Thoracic aorta (tissue), 2 donors: ENCODE measurements at places on chromosomes 6 and 20. TPM values are rescaled to one million over a fixed set of nuclear protein-coding genes. Genes with fewer than 3 reads are reported as not detected.

DNA sequence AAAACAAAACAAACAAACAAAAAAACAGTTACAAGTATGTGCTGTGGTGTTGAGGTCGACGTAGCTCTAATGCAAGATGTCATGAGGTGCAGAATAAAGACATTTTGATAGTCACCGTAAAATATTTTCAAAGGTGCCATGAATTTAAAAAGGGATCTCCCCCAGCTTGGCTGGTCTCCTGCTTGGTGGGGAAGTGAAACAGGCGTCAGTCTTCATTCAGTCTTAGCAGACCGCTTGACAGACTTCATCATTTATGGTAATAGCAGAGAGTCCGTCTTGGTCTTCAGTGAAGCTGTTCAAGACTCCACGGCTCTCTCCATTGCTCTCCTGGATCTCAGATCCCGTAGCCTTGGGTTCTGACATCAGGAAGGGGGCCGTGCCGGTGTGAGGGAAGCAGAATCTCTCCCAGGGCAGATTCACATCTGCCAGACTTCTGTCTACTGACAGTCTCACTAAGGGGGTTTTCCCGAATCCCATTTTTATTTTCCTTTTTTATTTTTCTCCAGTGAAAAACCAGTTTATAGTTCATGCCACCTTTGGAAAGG, 1.6 kb downstream of the SLC24A3 start:
- no peak for DNase-seq

DNA sequence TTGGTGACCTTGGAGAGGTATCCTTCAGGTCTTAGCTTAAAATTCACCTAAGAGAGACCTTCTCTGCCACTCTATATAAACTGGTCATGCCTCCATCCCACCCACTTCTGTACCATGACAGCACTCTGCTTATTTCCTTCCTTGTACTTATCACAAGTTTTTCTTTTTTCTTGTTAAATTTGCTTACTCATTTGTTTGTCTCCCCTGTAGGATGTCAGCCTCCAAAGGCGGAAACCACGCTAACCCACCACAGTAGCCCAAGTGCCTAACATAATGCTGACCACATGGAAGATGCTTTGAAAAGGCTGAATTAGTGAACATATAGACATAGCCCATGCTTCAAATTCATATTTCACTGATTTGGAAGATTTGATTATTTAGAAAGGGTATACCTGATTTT, 5.4 kb downstream of the BMP6 start:
- DNase-seq = no peak

GRCh38 chr20:41309817-41310216, 7.7 kb downstream of the ZHX3 start:
- no peak for DNase-seq

DNA sequence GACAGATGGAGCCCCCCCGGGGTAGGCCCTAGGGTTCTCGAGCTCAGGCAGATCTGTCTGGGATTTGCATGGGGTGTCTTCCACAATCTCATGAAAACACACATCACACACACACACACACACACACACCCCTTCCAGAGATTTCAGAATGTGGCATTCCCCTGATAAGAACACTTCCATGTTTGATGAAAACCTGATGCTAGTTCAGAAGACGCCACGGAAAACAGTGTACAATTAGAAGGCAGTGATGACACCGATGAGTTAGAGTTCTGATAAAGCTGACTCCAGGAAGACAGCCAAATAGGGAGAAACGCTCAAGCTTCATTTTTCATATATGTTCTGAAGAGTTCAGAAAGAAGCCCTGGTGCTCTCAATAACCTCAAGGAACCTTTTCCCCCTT, 438.7 kb upstream of the JARID2 start:
- DNase-seq = no peak

DNA sequence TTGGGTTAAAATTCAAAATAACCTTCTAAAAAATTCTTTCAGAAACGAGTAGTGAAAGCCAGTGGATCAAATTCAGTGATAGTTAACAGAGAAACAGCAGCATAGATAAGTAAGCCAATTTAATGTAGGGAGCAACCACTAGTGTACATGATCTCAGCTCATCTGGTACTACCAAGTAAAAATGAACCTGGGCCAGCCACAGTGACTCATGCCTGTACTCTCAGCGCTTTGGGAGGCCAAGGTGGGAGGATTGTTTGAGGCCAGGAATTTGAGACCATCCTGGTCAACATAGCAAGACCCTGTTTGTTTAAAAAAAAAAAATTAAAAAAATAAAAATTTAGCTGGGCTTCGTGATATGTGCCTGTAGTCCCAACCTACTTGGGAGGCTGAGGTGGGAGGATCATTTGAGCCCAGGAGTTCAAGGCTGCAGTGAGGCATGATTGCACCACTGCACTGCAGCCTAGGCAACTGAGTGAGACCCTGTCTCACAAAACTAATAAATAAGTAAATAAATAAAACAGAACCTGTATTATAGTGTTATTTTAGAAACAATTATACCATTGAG, 32.4 kb downstream of the CBFA2T2 start:
- DNase-seq = no peak

DNA sequence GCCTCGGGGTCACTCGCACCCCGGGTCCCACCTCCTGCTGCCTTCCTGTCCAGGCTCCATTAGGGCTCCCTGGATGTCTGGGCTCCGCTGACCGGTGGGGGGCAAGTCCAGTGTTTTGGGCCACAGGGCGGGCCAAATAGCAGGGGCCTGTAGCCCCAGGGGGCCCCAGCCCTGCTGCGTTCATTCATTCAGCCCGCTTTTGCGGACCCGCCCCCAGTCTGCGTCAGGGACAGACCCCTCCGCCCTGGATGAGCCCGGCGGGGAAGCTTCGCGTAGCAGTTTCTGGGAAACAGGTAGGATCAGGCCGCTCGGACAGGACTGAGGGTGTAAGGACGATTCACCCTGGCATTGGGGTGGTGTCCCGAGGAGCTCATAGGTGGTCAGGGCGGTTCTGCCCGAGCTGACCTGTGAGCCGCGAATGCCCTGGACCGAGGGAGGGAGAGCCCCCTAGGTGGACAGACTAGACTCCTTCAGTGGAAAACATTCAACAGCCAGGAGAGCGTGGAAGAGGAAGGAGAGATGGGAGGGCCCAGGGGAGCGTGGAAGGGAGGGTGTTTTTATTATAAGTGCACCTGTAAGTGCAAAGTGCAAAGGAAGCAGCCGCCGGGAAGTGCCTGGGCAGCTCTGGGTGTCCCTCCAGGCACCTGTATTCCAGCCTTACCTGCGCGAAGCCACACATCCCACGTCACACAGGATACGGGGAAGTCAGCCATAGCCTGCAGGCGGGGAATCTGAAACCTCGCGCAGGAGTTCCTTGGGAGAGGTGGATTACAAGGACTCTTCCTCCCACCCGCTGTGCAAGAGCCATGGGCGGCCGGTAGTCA, 662 bp downstream of the ENTPD6 start:
- DNase-seq = no peak

GRCh38 chr20:64038224-64038564, 2.2 kb downstream of the C20orf204 start:
- no peak for DNase-seq

DNA sequence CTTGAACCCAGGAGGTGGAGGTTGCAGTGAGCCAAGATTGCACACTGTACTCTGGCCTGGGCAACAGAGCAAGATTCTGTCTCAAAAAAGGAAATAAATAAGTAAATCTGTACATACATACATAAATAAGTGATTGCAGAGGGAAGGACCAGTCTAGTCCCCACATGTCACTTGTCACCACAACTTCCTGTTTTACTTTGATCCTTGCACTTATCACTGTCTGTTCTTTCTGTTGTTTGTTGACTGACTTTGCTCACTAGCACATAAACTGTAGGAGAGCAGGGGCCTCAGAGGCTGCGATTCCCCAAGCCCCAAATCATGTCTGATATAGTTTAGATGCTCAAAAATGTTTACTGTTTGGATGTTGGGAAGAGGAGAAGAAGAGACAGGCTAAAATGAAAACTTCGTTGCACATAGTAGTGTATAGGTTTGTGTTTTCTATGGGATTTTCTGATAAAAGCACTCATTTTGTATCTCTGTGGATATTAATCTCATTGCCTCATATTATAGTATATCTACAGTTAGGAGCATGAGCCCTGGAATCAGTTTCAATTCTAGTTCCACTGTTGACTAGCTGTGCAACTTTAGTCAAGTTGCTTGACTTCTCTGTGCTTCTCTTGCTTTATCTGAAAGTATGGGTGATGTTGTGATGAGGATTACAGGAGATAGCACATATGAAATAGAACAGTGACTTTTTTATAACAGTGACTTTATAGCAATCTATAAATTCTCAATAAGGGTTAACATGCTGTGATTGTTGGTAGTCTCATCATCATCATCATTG, 165.0 kb downstream of the TBC1D7 start:
- DNase-seq = no peak

DNA sequence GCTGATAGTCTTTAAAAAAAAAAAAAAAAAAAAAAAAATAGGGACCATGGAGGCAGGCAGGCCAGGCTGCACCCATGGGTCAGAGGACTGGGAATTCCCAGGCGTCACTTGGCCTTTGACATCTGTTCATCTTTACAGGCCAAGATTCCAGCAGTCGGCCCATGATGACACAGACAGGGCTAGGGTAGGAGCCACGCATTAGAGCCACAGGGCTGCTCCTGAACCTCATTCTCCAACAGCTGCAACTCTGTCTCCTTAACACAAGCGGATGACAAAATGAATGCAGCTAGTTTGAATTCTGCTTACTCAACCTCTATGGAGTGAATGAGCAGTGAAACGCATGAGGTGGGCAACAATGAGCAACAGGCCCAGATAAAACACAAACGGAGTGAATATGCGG, 126.4 kb downstream of the LY86 start:
- no peak for DNase-seq

DNA sequence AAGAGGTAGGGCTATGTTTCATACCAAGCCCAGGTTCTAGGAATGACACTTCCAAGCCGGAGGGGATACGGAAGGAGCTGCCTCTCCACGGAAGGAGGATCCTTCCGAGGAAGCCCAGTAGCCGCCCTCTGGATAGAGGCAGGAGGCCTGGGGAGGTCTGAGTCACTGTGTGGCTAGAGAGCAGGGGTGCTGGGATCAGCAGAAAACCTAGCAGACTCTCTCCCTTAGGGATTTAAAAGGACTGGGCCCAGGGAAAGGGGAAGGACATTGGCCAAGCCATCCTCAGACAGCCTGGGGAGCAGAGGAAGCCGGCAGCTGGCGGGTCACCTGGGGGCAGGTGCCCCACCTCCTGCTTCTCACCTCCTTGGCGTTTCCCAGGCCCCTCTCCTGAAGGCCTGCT, 36.6 kb upstream of the NFATC2 start:
- no peak for DNase-seq

GRCh38 chr6:131004387-131004755, 58.7 kb downstream of the EPB41L2 start:
- DNase-seq = no peak

DNA sequence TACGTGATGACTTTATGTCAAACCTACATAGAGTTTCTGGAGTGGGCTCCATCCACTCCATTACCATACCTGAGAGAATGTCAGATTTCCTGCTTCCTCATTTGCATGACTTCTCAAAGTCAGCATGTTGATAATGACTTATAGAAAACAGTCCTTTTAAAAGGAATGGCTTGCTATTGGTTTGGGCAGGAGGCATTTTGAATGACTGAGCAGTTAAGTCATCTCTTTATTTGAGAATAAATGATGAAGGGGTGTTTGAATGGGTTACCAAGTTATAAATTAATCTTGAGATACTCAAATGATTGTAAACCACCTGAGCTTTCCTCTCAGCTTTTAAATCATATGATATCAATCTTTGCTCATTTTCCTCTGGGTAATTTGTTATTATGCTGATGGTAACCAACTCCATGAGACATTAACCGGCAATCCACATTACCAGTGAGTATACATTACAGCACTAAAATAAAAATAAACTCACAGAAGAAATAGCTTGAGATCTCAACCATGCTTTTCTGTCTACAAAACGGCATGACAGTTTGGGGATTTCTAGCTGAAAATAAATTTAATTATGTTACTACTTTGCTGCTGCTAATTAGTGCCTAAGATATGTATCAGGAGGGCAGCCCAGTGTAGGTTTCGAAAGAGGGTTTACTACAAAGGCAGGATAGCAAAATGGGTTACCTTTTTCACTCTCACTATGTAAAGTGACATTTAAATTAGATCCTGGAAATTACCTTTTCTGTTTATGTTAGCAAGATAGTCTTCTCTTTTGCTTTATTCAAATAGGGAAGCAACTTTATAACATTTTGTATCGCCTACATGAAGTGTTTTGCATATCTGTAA, 78.8 kb downstream of the RPS12 start:
- DNase-seq = no peak

GRCh38 chr6:161947371-161947770, 673.5 kb upstream of the AGPAT4 start:
- no peak for DNase-seq

DNA sequence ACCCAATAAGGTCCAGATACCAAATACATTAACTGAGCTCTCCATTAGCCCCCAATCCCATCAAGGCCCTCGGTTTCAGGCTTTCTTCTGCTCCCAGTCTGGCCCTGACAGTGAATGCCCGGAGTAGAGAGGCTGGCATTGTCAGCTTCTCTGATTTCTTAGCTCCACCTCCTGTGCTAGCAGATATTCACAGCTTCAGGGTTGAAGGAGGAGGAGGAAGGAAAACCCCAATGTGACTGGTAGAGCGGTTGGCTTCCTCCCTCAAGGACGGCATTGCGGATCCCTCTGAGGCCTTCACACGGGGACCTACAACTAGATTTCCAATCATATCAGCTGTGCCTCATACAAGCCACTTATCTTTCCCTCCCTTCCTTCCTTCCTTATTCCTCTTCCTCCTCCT, 164.1 kb upstream of the SYNDIG1 start:
- no peak for DNase-seq

GRCh38 chr6:149249370-149250357, 67.8 kb upstream of the TAB2 start:
- DNase-seq = no peak

- no peak for DNase-seq
These were observed 4.0 kb upstream of the FAM110A start for GRCh38 chr20:829551-829950.

DNA sequence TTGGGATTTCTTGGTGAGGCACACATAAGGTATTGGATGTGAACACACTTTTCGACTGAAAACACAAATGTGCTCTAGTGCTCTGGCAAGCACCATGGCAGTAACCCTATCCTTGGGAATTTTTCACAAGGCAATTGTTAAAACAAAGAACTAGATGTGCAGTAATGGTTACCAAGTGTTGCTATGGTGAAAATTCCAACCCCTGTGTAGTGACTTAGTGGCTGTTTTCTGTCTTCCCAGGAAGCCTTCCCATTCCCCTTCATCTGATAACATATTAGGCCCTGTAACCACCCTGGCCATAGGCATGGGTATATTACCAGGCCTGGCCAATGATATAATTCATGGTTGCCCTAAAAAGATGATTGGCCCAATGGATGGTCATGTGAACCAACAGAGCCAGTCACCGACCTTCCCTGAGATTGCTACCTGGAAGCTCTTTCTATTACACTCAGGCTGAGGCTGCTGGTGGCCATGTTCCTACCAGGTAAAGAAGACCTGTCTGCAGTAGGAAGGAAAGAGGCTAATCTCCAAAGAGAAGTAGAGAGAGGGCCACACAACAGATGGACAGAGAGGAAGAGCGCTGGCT, 4.1 kb downstream of the C20orf202 start:
- DNase-seq = no peak

GRCh38 chr6:148711833-148712654, 34.8 kb upstream of the UST start:
- DNase-seq = no peak

The SDHAF4 gene
- not detected for total RNA-seq

The SPTLC3 gene
- 4.5 TPM for total RNA-seq
